ENCODE measurements at places on chromosomes 2 and 18.
A peak's percentile ranks its signal among the peaks of the same experiment; 100 is the strongest.

DNA sequence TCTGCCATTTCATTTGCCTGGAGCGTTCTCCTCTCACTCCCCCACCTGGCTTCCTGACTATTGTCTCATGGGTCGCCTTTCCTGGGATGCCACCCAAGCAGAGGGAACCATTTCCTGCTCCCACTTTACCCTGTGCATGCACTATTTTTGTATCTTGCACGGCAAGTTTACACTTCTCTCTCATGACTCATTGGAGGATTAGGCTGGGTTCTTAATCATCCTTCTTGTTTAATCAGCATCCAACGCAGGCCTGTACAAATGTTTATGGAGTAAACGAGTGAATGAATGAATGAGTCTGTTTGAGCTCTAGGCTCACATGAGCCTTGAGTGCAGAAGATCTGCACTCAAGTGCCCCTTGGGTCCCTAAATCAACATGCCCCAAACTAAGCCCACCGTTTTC lies 3.8 kb upstream of the ARHGAP25 start:
- no peak for DNase-seq

DNA sequence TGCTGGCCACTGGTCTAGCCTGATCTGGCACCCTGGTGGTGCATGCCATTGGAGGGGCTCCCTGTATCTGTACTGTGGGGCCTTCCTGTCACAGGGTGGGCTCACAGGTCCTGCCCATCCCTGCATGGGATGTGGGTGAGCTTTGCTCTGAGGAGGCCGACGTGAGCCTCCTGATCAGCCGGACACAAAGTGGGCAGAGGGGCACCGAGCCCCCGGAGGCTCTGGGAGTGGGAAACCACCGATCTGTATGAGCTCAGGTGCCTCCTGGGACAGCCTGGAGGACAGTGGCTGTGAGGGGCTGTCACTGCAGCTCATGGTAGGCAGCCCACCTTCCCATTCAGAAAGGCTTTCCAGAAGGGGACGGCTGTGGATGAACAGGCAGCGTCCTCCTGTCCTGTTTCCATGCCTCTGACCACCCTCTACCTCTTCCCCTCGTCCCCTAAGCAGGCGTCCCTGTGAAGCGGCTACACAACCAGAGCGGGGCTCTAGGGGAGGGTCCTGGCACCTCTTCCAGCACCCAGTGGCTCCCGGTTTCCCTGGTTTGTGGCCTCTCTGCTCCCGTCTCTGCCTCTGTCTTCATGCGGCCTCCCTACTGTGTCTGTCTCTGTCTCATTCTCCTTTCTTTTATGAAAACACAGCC lies 112.5 kb upstream of the OTOS start:
- DNase-seq, result no peak

GRCh38 chr2:10190737-10191532 lies 68.4 kb downstream of the RRM2 start:
- no peak for DNase-seq

- DNase-seq, result no peak
Measured at GRCh38 chr2:218218268-218219185, 1.5 kb downstream of the ARPC2 start.

DNA sequence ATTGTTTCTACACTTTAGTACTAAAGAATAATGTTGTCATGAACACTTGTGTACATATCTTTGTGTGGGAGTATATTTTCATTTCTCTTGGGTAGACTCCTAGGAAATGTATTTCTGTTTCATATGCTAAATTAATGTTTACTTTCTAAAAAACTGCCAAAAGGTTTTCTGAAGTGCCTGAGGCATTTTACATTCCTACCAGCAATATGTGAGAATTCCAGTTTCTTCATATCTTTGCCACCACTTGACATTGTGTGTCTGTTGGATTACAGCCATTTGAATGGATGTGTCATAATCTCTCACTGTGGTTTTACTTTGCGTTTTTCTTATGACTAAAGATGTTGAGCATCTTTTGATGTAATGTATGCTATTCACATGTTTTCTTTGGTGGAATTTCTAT lies 428.2 kb upstream of the KCNH7 start:
- DNase-seq, result no peak

DNA sequence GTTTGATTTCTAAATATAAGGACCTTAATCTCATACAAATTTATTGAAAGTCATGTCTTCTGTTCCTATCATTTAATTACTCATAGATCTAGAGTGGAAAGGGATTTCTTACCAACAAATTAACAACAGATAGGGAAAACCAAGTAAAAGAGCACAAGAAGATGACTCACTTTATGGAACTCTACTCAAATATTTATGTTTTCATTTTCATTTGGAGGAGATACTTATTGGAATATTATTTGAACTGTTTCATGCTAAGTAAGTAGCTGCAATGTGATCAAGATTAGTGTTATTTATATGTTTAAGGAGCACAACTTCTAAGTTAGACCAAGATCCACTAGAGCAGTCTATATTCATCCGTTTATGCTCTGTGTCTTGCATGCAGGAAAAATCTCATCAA lies 1.3 kb downstream of the NT5C1B start:
- DNase-seq, result no peak

GRCh38 chr2:108923019-108923700 lies 65.9 kb downstream of the EDAR start:
- DNase-seq, result no peak

- DNase-seq, result no peak
Measured at GRCh38 chr2:196510246-196510645, 129.3 kb upstream of the CCDC150 start.

DNA sequence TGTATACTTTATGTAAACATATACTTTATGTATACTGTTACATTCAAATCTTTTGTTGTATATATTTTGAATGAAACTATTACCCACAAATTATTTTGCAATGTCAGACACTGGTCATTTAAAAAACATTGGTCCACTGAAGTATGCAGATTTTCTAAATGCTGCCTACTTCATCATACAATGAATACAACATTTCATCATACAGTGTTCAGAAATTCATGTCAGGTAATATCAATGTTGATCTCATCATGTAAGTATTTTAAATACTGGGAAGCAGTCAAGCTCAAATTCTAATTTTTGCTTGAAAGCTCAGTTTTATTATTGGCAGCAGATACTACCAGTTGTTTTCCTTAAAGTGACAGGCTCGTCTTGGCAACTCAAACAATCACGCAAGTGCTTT lies 2.9 kb upstream of the STAT4 start:
- DNase-seq, result no peak

GRCh38 chr2:41782306-41783158 lies 265.3 kb upstream of the PKDCC start:
- peak; percentile 10 for DNase-seq

DNA sequence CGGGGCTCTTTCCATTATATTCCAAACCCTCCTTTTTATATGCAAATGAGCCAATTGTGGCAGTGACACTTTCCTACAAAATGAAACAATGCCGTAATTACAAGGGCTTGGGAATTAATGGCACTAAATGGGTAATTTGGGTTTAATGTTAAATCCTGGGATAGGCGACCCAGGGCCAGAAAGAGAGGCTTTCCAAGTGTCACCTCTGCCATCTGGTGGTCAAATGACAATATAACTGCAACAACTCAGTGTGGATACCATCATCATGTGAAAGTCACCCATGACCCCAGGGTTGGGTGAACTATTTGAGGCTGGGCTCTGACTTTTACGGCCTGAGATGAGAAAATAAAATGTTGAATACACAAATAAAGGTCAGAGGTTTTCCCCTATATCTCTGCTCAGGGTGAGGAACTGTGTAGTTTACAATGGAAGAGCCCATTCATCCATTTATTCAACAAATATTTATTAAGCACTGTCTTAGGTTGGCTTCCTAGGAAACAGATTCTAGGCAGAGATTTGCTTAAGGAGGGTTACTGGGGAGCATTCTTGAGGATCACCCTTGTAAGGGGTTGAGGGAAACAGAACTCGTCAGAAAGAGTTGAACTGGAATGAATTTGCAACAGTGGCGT lies 13.6 kb upstream of the THADA start:
- peak; percentile 21 for DNase-seq

- no peak for DNase-seq
Measured at GRCh38 chr2:232545511-232546375, 4.6 kb downstream of the TIGD1 start.

- DNase-seq, result peak; percentile 50
Measured at GRCh38 chr2:127080938-127081755, 25.8 kb downstream of the BIN1 start.

GRCh38 chr2:205017912-205018311 lies 472.6 kb downstream of the PARD3B start:
- no peak for DNase-seq

GRCh38 chr18:29586210-29586609 lies 1409.3 kb upstream of the CDH2 start:
- DNase-seq, result no peak

DNA sequence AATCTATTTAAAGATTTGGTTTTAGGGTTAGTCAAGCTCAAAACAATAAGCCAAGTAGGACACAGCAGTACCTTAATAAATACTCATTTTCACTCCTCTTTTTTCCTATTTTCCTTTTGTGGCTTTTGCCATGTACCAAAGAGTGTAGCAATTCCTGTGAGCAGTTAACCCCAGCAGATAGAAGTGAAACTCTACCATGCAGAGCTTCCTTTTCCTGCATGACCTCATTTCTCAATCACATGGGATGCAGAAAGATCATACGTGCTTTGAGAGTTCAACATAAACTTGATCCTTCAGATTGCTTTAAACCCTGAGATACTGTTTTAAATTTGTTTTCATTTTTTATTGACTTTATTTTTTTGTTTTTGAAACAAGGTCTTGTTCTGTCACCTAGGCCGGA lies 99.1 kb upstream of the ARHGAP15 start:
- DNase-seq, result no peak

- DNase-seq, result no peak
Measured at GRCh38 chr2:219445220-219445640, 10.6 kb downstream of the SPEG start.

GRCh38 chr18:62827397-62827796 lies 112.1 kb downstream of the PHLPP1 start:
- no peak for DNase-seq

DNA sequence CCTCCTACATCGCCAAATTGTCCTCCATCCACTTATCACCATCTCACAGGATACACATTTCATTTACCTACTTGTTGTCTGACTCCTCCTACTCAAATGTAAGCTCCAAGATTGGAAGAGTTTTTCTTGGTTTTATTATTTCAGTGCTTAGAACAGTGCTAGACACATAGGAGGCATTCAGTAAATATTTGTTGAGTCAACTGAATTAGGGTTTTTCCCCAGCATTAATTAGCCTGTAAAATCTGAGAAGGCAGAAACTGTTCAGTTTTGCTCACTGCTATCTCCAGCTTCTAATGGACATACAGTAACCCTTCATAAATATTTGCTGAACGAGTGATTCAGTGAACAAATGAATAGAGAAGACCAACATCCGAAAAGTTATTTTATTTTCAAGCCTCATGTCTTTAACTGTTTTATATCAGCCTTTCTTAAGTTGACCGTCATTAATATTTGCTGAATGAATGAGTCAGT lies 800 bp downstream of the TTC21B start:
- DNase-seq, result no peak

GRCh38 chr2:27638709-27639108 lies 9.9 kb downstream of the GPN1 start:
- DNase-seq, result no peak

DNA sequence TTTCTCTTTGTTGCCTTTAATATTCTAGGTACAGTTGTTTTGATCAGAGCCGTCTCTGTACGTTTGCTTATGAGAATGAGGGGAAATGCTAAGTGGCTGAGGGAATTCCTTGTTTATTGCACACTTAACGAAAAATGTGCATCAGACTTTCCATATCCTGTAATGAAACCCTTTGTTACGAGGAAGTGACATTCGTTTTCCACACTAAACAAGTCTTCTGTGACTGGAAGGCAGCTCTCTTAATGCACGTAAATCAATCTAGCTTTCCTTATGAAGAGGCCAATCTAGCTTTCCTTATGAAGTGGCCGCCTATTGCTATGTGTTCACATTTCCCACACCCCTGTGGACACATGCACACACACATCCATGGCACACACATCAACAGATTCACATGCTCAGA lies 186.2 kb downstream of the SNTG2 start:
- no peak for DNase-seq

- no peak for DNase-seq
Measured at GRCh38 chr2:213121690-213122089, 29.7 kb downstream of the IKZF2 start.

DNA sequence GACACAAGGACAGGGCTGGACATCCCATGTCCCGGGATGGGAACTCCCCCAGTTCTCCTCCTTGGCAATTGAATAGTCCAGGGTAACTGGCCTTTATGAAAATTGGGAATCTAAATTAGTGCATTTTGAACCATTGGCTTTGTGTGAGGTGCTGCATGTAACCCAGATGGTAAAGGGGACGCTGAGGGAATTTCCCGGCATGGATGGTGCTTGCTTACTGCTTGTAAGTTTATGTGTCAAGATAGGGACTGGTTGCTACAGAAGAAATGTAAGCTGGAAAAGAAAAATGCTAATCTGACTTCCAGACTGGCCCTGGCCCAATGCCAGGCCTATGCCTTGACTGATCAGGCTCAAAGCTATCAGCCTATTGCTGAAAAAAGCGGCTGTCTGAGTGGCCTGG lies 1096.7 kb upstream of the DDX18 start:
- DNase-seq, result no peak

DNA sequence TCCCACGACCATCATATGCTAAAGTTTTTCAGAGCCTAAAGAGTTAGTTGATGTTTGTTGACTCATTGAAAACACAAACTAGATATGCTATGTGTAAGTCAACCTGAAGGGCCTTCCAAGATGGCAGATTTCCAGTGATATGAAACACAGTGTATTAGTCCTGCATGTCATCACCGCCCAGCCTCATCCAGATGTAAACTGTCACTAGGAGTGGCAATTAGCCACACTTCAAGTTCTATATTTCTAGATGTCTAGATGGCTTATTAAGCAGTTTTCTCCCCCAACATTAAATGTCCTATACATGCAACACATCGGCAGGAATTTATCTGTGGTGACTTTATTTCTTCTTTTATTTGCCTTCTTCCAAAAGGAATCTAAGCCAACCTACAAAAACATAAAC lies 444.1 kb upstream of the SMIM21 start:
- no peak for DNase-seq

- DNase-seq, result no peak
Measured at GRCh38 chr2:163565192-163565591, 170.6 kb downstream of the FIGN start.

- DNase-seq, result no peak
Measured at GRCh38 chr18:23127090-23127489, 8.2 kb upstream of the CABLES1 start.

GRCh38 chr2:239256350-239256743 lies 144.5 kb downstream of the HDAC4 start:
- DNase-seq, result peak; percentile 7

DNA sequence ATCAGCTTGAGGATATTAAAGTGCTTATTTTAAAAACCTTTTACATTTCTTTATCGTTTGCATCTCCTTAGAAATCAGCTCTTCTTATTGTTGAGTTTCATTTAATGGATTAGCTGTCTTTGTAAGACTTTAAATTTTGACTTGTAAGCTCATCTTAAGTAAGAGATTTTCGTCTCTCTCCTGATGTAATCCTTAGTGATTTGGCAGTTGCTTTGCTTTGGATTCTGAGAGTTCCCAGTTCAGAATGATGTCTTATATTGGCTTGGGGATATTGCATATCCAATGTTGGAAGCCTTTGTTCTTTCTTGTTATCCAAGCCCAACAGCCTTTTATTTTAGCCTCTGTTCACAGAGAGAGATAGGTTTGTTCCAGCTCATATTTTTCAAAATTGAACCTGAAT lies 212.1 kb downstream of the ARL6IP6 start:
- no peak for DNase-seq

GRCh38 chr2:115083225-115083624 lies 640.8 kb downstream of the DPP10 start:
- no peak for DNase-seq

All from transverse colon (tissue), 4 donors.